ENCODE measurements at places on chromosomes 7 and 10. TPM values are rescaled to one million over a fixed set of nuclear protein-coding genes. Genes with fewer than 3 reads are reported as not detected.

HOGA1 gene
- 0.28 TPM for total RNA-seq

PTPN20 gene
- 0.14 TPM for total RNA-seq

ENTPD1 gene
- 0.74 TPM for total RNA-seq

MMRN2 gene
- 1.7 TPM for total RNA-seq

RARRES2 gene
- 46.9 TPM for total RNA-seq

TMEM139 gene
- not detected for total RNA-seq

POM121C gene
- 8.0 TPM for total RNA-seq

ZNF32 gene
- 35.8 TPM for total RNA-seq

ZKSCAN5 gene
- 12.1 TPM for total RNA-seq

DKK1 gene
- 165 TPM for total RNA-seq

Data from smooth muscle cell of bladder (primary cell).